ENCODE measurements at places on chromosomes 5 and 9. TPM values are rescaled to one million over a fixed set of nuclear protein-coding genes. Genes with fewer than 3 reads are reported as not detected.

The DBH gene
- not detected for total RNA-seq

The TLX3 gene
- not detected for total RNA-seq

The CNTFR gene
- 0.44 TPM for total RNA-seq

The TLR4 gene
- 6.0 TPM for total RNA-seq

The C1QTNF2 gene
- 3.2 TPM for total RNA-seq

The CCNI2 gene
- total RNA-seq, result not detected

The HINT2 gene
- total RNA-seq, result 30.5 TPM

The SLC4A9 gene
- total RNA-seq, result not detected

The C5orf52 gene
- not detected for total RNA-seq

The FOXI1 gene
- not detected for total RNA-seq

The IL9 gene
- not detected for total RNA-seq

The SPINK6 gene
- not detected for total RNA-seq

The LCP2 gene
- total RNA-seq, result not detected

The SLC12A7 gene
- total RNA-seq, result 21.0 TPM

The PDCD1LG2 gene
- total RNA-seq, result 5.3 TPM

The ASPN gene
- 15.2 TPM for total RNA-seq

The PCDHGB3 gene
- total RNA-seq, result 7.1 TPM

The ADAMTS2 gene
- 76.6 TPM for total RNA-seq

The TSTD2 gene
- 11.8 TPM for total RNA-seq

The KIF4B gene
- 0.15 TPM for total RNA-seq

The STKLD1 gene
- total RNA-seq, result 1.2 TPM

The SLC22A4 gene
- total RNA-seq, result 3.0 TPM

The ADAMTS13 gene
- total RNA-seq, result 6.0 TPM

The IFNA2 gene
- total RNA-seq, result not detected

The FOXD4L5 gene
- 0.15 TPM for total RNA-seq

The AGTPBP1 gene
- total RNA-seq, result 17.7 TPM

The EGFLAM gene
- total RNA-seq, result 3.0 TPM

Measured in smooth muscle cell of trachea (primary cell).